Panc1 (cell line): ENCODE measurements at places on chromosomes 6 and 20.

GRCh38 chr6:158970640-158971275 lies 29.2 kb downstream of the RSPH3 start:
- no peak for DNase-seq

DNA sequence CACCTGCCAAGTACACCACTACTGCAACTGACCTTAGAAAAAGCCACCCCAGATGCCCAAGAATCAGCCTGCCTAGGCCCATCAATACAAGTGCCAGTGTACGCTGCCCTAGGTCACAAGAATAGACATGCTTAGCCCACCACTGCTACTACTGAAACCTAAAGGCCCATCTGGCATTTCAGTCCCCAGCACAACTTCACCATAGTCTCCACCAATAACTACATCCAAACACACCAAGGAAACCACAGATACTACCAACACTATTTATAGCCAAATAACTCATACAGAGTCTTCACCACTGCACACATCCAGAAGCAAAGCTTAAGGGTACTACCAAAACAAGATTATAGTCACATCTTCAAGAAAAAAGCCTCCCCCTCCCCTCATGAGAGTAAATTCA lies 28.2 kb downstream of the TREML4 start:
- no peak for DNase-seq

DNA sequence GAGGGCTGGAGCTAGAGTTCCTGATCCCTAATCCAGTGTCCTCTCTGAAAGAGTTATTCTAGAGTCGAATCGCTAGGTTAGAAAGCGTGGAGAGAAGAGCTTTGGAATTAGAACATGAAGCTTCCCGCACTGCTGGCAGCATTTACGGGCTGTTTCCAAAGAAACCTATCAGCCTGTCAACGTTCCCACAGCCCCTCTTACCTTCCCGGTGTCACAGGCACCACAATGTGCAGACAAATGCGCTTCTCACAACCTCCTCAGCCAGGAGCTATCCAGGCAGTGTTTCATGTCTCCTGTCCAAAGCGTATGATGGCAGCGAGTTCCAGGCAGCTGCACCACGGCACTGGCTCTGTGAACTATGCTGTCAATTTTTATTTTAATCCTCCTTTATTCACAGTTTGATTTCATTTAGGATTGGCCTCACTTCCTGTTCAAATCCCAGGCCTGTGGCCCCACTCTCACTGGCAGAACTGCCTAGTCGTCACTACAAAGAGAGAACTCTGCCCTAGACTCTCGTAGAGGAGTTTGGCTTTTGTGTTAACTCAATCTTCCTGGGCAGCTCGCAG lies 322.8 kb upstream of the SOX4 start:
- no peak for DNase-seq

- no peak for DNase-seq
These were observed 1.9 kb upstream of the EDN1 start for GRCh38 chr6:12288211-12288618.

DNA sequence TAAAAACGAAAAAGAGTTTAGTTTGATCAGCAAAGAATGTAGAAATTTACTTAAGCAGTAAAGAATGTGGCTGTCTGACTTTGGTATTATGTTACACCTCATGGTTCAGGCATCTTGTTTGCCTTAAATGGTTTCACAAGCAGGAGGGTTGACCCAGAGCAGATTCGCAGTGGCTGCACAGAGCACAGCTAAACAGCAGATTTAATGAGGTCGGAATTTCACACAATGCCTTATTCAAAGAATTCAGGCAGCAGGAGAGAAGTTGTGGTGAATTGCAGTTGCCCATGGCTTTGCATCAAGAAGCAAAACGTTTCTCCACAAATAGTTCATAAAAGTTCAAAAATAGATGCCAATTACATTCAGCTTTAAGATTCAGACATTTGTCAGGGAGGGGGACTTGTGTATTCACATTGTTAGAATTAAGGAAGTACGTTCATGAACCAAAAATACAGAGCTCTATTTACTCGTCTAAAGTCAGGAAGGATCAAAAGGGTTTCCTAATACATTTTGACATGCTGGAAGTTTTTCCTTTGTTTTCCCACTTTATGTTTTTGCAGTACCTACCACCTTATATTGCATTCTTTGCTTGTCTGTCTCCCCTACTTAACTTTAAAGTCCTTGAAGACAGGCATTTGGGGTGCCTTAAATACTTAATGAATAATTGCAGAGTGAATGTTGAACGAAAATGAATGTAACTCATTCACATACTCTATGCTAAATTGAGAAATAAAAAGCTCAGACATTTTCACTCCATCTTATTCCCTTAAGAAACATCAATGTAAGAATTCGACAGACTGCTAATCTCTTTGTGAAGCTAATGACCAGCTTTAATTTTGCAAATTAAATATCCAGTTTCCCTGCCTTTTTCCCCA lies 1163.6 kb upstream of the CITED2 start:
- peak; percentile 83 for DNase-seq

DNA sequence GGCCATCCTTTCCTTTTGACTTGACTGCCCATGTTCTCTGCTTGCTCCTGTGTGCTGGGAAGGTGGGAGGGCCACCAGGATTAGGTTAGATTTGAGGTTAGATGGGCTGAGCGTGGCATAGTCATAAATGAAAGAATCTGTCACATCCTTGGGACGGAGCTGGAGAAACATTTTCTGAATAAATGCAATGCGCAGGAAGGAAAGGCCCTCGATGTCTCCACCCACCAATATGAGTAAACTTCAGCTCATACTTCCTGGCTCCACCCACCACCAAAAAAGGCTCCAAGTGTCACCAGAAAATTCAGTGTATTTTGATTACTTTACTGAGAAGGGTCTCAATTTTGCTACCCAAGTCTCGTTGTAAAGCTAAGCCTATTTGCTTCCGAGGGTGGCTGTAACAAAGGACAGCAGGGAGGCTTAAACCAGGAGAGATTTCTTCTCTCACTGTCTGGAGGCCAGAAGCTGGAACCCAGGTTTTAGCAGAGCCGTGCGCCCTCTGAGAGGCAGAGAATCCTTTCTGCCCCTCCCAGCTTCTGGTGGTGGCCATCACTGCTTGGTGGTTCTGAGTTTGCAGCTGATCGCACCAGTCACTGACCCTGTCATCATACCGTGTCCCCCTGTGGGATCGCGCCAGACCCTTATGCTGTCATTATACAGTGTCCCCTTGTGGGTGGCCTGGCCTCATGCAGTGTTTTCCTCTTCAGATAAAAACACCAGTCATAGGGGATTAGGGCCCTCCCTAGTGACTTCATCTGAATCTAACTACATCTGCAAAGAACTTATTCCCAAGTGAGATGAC lies 137.8 kb downstream of the TTLL2 start:
- no peak for DNase-seq
